Uterus (tissue), 4 donors: ENCODE measurements at places on chromosomes 1 and 21.
A peak's percentile ranks its signal among the peaks of the same experiment; 100 is the strongest.

DNA sequence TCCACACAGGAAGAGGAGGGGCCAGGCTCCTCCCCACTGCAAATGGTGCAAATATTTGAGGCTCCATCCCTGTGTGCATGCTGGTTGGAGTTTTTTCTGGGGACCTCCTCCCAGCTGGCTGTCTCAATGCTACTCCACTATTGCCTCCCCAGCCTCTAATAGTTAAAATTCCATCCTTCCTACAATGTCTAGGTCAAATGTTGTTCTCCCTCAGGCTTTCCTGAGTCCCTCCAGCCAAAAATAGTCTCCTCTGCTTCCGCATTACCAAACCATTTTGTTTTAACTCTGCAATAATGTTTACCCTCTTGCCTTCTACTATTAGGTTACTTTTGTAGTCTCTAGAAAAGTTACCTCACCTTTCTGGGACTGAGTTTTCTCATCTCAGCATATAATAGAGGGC is 29.6 kb upstream of the FMO1 start:
- no peaks in the 10 kb centered on the region for H3K4me1 ChIP-seq
- H3K36me3 ChIP-seq = no peaks in the 10 kb centered on the region
- H3K4me3 ChIP-seq = no peak overlapping the region
- DNase-seq = no peak
- no peaks in the 10 kb centered on the region for H3K27me3 ChIP-seq
- H3K27ac ChIP-seq = no peak overlapping the region

DNA sequence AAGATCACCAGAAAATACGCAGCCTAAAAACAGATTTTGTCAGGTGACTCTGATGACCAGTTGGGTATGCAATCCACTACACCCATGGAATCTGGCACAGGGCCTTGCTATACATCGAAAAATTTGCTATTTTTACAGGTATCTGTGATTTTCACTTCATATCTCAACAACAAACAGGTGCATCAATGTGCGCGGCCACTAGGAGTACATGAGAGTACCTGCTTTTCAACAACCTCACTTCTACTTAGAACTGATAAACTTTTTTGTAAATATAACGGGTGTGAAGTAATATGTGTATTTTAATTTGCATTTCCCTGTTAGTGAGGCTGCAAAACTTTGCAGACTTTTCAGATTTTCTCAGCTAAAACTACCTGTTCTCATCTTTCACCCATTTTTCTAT is 80.8 kb downstream of the SLC45A1 start:
- H3K27ac ChIP-seq = peak overlapping the region; percentile 81
- H3K4me3 ChIP-seq = no peak overlapping the region
- peaks cover 28% of the 10 kb centered on the region for H3K4me1 ChIP-seq
- H3K36me3 ChIP-seq = no peaks in the 10 kb centered on the region
- H3K27me3 ChIP-seq = no peaks in the 10 kb centered on the region

GRCh38 chr21:18252256-18252655 is 7.6 kb downstream of the CHODL start:
- H3K36me3 ChIP-seq = no peaks in the 10 kb centered on the region
- H3K27ac ChIP-seq = no peak overlapping the region
- DNase-seq = no peak

DNA sequence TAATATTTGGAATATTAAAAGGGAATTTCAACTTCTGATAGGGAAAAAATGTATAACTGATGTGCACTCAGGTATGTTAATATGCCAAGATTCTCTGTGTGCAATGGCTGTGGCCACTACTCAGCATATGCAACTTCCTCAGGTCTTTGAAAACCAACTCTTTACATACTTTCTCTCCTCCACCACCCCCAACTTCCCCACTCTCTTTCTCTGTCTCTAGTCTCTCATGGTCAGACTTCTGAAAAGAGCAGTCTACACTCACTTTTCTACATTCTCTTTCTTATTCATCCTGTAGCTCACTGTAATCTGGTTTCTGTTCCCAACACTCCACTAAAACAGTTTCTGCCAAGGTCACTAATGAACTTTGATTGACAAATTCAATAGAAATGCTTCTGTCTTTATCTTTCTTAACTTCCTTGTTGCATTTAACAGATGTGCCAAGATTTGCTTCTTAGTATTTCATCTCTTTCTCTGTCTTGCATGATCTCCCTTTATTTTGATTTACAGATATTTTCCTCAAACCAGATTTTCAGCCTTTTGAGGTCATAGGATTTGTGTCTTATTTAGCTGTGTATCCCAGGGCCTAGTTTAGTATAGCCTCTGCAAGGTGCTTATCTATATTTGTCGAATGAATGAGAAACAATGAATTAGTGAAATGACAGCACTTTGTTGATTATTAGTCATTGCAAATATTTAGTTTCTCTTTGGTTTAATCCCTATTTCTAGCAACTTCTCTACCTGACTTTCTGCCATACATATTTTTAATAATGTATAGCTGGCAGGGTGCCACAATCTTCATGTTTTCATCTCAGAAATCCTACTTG is 168.9 kb downstream of the LMO4 start:
- H3K4me1 ChIP-seq = no peaks in the 10 kb centered on the region
- no peak overlapping the region for H3K4me3 ChIP-seq
- no peaks in the 10 kb centered on the region for H3K27me3 ChIP-seq
- DNase-seq = no peak
